ENCODE measurements at places on chromosomes 16 and 17.

- no peak for DNase-seq
Measured at GRCh38 chr17:66169839-66170238, 22.1 kb downstream of the CEP112 start.

DNA sequence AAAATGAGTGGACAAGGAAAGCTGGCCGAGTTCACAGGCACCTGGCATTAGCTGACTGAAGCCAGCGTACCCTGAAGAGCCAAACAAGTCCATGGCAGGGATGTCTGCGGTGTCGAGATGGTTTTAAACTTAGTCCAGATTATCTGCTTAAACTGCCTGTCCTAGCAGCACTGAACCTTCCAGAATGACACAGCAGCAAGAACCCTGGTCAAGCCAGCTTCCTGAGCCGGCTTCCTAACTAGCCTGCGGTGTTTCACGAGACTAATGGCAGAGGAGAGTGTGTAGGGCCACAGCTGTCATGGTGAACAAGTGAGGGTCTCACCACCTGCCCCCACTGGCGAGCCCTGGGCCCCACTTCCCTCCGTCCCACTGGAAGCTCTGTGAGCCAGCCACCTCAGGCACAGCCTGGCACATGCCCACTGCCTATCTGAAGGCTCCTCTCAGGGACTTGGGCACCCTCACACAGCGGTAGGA lies 28.8 kb upstream of the MTSS2 start:
- no peak for DNase-seq

DNA sequence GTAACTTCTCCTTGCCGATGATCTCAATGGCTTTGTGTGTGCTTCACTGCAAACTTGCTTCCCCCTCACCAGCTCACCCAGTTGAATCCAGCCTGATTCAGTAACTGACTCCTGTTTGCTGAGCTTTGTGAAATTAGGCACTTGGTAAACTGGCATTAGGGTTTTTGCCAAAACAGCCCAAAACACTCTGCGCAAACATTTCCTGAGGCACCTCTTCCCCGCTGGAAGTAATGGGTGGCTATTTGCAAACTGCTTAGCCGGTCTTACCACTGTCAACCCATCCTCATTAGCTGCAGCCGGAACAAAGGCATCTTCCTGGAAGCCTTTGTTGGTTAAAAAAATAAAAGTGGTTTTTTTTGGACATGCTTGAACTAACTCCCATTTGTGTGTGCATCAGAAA lies 353.2 kb downstream of the MAF start:
- no peak for DNase-seq

- DNase-seq: no peak
Measured at GRCh38 chr17:81566461-81567126, 14.4 kb upstream of the FAAP100 start.

GRCh38 chr17:80831491-80831890 lies 160.2 kb upstream of the CHMP6 start:
- DNase-seq: no peak

GRCh38 chr16:78478267-78478861 lies 378.9 kb downstream of the WWOX start:
- no peak for DNase-seq

DNA sequence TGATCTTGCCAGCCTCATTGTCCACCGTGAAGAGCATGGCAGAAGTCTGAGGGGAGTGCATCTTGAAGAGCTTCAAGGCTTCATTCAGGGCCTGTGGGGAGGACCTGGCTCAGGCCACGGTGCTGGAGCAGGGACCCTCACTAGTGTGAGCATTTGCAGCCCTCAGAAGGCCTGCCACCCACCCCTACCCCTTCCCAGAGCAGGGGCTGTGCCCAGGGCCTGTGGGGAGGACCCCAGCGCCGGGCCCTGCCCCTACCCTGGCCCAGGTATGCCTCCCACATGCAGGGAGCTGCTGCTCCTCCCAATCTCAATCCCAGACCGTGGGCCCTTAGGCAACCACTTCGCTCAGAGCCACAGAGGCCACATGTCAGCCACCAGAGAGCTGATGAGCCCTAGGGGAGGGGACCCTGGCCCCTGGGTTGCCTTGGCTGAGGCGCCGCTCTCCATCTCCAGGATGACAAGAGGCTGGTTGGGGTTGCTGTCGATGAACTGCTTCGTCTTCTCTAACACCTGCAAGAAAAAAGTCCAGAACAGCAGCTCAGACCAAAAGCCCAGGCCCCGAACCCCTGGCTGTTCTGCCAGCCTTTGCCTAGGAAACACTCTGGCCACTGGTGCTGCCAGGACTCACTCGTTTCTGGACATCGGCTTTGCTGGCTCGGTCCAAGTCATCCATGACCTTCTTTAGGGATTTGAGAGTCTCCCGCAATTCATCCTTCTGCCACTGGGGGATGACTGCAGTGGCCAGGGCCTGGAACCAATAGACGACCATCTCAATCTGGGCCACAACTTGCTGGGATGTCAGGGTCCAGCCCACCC lies 1.8 kb upstream of the EXOSC6 start:
- no peak for DNase-seq

DNA sequence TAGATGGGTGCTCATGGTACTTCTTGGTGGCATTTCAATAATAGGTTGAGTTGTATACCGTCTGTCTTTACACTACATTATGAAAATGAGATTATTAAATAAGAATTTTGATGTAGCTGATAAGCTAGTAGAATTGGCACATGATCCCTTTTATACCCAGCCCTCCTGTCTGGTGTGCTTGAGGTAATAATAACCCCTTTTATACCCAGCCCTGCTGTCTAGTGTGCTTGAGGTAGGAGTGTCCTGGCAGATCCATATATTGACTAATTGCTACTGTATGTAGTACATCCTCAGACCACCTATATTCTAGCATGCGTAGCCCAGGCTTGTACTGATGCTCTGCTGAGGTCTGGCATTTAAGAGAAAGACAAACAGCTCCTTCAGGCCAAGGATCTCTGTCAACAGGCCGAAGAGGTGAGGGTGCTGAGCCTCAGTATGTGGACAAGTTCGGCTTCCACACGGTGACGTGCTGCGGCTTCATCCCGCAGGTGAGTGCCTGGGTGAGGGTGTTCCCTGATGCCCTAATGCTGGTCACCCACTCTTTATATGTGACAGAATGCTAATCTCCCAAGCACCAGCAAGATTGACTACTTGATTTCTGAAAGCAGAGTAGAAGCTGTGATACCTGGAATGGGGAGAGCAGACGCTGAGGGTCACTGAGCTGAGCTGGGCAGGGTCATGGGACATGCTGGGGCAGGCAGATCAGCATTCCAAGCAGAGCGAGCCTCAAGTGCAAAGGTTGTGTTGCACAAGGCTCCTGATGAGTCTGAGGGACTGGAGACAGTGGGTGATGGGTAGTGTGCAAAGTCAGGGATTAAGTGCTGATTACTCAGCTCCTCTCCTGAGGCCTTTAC lies 5.7 kb downstream of the FN3K start:
- DNase-seq: no peak

- DNase-seq: no peak
Measured at GRCh38 chr17:45246861-45247428, 14.9 kb downstream of the SPATA32 start.

DNA sequence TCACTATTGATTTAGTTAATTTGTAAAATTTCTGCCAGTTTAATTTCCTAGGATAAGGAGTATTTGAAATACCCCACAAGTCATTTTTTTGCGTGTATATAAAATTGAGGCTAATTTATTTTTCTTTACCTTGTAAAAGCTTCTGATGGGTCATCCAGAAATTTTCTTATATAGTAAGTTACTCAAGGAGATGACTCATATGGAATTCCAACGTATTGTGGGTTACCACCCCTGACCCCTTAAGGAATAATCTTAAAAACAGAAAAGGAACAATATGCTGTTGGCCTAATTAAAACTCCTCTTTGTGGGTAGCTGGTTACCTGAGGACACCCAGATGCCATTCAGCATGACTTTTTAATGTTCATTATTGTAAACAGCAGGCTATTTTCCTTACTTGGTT lies 13.6 kb downstream of the HEATR6 start:
- DNase-seq: no peak

GRCh38 chr16:80122115-80122514 lies 418.7 kb upstream of the DYNLRB2 start:
- DNase-seq: no peak

- no peak for DNase-seq
Measured at GRCh38 chr17:64161380-64162176, 31.6 kb upstream of the ERN1 start.

DNA sequence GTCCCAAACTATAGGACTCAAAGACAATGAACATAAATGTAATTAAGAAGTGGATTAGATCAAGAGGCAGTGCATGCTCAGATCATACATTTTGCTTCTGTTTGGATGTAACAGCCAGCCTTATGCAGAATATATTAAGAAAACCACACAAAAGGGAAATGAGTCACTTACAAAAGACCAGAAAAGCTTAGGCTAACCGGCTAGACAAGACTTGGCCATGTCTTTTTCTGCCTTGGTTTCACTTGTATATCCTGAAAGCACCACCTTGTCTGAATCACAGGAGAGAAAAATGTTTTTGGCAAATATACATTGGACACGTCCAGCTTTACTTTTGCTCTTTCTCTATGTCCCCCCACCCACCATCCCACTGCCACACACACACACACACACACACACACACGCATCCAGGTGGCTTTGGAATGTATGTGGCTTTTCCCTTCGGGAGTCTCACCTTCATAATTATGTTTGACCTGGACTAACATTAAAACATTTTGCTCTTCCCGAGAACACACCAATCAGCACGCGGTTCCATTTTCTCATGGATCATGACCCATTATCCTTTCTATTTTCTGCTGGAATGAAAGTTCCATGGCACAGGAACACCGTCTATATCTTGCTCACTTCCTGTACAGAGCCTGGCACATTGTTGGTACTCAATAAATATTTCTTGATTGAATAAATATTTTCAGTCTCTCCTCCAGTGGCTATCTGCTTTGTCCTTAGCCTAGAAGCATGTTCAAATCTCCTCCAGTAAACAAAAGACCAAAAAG lies 64.6 kb downstream of the CDK5R1 start:
- DNase-seq: no peak

DNA sequence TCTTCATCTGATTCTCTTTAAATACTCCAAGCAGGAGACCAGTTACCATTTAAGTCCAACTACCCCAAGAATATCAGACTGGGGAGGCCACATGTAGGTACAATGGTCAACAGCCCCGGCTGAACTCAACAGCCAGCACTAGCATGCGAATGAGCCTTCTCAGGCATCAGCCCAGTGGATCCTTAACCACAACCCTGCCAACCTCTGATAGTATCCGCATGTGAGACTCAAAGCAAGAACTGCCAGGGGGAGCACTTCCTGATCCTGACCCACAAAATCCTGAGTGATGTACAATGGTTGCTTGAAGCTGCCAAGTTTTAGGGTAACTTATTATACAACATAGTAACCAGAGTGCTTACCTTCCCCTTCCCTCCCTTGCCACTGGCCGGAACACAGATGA lies 4.0 kb downstream of the PYY start:
- DNase-seq: no peak

- no peak for DNase-seq
Measured at GRCh38 chr16:23781176-23781575, 26.4 kb downstream of the CHP2 start.

GRCh38 chr17:29629839-29630238 lies 7.1 kb upstream of the CORO6 start:
- no peak for DNase-seq

GRCh38 chr17:30363715-30364202 lies 15.0 kb upstream of the CPD start:
- peak; percentile 81 for DNase-seq

- no peak for DNase-seq
Measured at GRCh38 chr17:76568811-76569221, 16.8 kb downstream of the ST6GALNAC2 start.

DNA sequence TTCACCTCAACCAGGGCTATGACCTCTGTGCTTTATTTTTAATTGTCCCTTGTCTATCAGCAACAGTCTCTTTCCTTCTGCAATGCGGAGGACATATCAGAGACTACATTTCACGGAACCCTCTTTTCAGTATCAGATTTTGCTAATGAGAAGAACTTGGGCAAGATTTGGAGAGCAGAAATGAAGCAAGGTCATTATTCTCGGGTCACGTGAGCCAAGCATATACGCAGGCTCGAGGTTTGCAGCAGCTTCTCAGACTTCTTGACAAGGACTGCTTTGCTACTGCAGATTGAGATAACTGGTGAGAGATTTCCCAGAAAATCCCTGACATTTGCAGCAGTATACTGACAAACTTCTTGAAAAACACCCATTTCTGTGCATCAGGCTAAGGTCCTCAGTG lies 30.4 kb downstream of the ABCA10 start:
- DNase-seq: no peak

DNA sequence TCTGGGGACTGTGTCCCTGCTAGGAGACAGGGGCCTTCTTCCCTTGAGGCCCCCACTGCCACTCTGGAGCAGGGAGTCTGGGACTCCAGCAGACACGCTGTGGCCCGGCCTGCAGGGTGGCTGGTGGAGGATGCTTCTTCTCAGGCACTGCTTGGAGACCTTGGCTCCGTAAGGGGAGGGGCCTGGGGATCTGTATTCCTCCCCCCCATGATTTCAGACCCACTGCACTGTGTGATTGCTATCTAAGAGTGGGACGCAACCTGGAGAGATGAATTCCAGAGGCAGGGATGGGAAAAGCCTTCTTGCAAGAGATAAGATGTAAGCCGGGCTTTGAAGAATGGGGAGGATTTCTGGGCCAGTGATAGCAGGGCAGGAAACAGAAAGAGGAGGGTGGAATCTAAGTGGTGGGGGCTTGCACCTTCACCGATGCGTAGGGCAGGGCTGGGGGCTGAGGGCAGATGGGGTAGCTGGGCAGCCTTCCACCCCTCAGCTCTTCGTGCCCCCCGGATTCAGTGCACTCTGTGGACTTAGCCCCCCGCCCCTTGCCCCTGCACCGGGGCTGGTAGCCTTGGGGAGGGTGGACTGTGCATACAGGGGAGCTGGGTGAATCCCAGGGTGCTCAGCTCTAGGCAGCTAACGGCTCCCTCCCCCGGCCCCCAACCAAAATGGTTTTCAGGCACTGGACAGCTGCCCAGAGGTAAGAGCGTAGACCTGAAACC lies 5.2 kb upstream of the GSE1 start:
- DNase-seq: no peak

DNA sequence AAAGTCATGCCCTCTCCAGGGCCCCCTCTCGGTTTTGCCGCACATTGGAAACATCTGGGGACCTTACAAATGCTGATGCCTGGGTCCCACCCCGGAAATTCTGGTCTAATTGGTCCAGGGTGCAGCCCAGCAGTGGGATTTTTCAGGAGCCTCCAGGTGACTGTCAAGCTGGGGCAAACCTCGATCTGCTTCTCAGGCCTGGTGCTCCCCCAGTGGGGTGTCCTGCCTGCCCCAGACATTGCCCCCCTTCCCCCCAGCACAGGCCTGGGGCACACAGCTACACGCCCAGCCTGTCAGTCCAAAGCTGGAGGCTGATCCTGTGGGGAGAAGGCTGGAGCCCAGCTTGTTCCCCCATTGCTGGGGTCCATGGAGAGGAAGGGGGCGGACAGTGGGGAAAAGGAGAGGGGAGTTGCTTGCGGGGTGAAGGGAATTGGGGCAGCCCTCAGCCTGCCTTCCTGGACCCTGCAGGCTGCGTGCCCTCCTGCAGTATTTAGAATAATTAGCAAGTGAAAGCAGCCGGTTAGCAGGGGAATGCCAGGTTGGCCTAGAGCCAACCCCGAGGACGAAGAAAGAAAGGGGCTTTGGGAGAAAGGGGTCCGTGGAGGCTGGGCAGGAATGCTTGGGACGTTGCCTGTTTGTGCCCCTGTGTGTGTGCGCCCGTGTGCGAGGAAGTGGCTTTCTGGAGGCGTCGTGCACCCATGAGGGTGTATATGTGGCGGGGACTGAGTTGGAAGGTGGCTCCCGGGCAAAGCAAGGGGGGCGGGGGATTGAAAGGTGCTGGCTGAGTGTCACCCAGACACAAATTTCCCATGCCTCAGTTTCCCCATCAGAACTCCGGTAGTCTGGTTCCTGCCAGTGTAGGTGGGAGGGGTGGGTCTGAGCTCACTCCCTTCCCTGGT lies 5.9 kb downstream of the FOXJ1 start:
- no peak for DNase-seq
